ENCODE measurements at places on chromosomes 11 and 22.

GRCh38 chr22:46612904-46613605 lies 7.1 kb upstream of the GRAMD4 start:
- DNase-seq, result no peak

- no peak for DNase-seq
Observed at GRCh38 chr11:36743039-36743438, 145.0 kb upstream of the RAG2 start.

GRCh38 chr22:48700566-48701295 lies 1126.9 kb downstream of the BRD1 start:
- DNase-seq, result no peak

DNA sequence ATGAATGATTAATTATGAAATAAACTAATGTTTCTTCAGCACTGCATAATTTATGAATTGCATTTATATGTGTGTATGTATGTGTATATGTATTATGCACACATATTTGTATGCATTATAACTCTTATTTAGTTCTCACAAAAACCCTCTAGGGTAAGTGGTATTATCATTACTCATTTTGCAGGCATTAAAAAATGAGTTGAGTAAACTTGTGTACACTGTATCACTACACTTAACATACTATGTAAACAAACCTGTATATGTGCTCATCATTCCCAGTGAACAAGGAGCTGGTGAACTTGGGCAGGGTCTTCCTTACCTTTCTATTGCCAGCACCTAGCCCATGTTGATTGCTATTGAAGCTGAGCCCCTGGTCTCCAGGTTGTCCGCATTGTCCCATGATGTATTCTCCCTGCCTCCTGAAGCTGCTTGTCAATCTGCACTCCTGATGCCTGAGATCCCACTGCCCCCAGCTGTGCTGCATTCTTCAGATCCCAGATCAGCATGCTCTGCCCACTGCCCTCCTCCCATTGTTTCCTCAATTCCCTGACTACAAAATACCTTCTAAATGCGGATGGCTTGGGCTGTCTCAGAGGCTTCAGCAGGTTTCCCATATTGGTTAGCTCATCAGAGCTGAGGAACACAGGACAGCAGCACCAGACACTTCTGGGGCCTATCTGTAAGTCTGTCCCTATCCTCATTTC lies 267.9 kb upstream of the SESN3 start:
- DNase-seq, result peak; percentile 24

GRCh38 chr11:27618281-27618915 lies 81.9 kb downstream of the BDNF start:
- DNase-seq, result no peak

- no peak for DNase-seq
Observed at GRCh38 chr11:27837895-27838563, 137.8 kb upstream of the BDNF start.

DNA sequence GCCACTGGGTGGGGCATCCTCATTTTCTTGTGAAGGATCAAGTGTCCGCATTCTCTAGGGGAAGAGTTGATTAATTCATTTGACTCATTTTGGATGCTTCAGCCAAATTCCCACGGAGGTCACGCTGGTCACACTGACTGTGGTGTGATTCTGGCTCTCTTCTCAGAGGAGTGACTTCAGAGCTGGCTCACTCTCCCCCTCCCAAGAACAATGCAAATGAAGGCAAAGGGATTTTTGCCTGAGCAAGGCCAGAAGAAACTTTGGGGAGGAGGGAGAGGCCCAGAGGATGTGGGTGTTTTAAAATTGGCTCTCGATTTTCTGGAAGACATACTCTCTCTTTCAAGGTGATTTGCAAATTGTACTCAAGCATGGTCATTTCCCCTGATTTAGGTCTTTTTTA lies 51.1 kb upstream of the LMO2 start:
- DNase-seq, result no peak

DNA sequence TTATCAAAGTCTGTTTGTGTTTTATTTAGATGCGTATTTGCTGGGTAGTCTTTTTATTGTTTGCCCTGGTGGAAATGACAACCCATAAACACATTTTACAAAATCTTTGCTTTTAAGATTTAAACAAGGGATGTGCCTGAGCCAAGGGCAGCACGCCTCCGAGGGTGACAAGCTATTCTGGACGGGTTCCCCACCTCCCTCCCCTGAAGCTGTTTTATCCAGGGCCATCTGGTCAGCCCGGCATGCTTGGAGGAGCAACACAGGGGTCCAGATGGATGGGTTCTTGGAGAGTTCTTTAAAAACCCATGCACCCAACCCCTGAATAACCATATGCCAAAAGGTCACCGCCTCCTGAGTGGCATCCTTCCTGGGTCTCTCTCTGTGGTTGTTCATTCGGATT lies 408.9 kb downstream of the OPCML start:
- no peak for DNase-seq

GRCh38 chr11:1762537-1763302 lies 1.0 kb downstream of the CTSD start:
- no peak for DNase-seq

GRCh38 chr11:35326266-35326879 lies 93.0 kb downstream of the SLC1A2 start:
- no peak for DNase-seq

DNA sequence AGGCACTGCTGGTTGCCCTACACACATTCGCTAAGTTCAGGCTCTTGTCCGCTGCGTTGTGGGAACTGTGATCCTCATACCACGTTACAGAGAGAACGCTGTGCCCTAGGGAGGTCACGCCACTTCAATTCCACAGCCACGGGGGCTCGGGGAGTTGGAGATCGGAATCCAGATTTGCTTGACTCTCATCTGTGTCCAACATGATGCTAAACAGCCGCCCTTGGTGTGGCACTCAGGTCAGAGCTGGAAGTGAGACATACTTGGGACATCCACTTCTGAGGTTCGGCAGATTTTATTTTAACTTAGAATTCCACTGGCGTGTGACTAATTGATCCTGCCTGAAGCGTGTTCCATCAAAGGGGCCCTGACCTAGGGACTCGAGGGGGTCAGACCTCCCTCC lies 41.7 kb downstream of the RIBC2 start:
- DNase-seq, result no peak

- DNase-seq, result no peak
Observed at GRCh38 chr11:33185756-33186155, 24.5 kb upstream of the CSTF3 start.

DNA sequence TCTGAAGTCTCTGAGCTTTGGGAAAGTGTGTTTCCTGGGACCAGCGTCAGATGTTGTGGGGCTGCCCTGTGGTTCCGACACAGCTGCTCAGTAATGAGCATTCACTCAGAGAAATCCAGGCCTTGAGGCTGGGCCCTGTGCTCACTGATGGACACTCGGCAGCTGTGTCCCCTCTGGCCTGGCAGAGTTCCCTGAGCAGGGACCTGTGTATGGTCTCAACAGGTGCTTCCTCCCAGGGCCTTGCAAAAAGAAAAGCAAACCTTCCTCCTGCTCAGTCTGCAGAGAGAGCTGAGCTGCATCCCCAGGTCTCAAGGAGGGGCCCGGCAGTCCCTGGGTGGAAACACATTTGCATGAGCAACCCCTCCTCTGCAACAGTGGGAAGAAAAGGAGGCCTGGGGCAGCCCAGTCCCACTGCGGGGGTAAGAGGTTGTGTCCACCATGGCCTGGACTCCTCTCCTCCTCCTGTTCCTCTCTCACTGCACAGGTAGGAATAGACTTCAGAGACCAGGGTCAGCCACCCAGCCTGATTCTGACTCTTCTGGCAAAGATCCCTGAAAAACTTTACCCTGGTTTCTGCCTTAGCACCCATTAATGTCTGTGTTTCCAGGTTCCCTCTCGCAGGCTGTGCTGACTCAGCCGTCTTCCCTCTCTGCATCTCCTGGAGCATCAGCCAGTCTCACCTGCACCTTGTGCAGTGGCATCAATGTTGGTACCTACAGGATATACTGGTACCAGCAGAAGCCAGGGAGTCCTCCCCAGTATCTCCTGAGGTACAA lies 131.2 kb downstream of the VPREB1 start:
- DNase-seq, result no peak

DNA sequence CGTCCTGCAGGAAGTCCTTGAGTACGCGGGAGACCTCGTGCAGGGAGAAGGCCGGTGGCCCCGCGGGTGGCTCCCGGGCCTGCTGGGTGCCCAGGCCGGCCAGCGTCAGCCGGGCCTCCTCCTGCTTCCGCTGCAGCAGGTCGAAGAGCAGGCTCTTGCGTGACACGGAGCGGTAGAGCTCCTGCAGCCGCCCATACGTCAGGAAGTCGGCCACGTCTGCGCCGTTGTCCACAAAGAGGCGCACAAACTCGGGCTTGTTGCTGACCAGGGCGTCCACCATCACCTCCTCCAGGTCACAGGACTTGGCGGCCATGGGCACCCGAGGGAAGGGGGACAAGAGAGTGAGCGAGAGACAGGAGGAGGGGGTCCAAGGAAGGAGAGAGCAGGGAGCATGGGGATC lies 14.6 kb downstream of the TSSC4 start:
- DNase-seq, result no peak

DNA sequence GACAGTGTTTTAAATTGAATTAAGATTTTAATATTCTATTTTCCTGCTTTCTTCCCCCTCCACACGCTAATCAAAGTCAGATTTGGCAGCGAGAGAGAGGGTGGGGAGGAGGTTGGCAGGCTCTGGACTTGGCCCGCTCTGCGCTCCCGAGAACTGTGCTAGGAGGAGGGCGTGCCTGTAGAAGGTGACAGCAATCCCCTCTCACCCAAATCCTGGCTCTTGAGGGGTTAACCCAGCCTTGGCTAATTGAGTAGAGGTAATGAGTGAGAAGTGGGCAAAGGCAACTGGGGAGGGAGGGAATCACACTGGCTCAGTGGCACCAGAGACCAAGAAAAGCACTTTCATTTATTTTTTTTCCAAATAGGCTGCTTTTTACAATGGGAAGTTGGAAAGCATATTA lies 42.2 kb downstream of the BUD13 start:
- DNase-seq, result no peak

Data from endothelial cell (in vitro differentiated cells).